ENCODE measurements at places on chromosomes 11 and 22.

DNA sequence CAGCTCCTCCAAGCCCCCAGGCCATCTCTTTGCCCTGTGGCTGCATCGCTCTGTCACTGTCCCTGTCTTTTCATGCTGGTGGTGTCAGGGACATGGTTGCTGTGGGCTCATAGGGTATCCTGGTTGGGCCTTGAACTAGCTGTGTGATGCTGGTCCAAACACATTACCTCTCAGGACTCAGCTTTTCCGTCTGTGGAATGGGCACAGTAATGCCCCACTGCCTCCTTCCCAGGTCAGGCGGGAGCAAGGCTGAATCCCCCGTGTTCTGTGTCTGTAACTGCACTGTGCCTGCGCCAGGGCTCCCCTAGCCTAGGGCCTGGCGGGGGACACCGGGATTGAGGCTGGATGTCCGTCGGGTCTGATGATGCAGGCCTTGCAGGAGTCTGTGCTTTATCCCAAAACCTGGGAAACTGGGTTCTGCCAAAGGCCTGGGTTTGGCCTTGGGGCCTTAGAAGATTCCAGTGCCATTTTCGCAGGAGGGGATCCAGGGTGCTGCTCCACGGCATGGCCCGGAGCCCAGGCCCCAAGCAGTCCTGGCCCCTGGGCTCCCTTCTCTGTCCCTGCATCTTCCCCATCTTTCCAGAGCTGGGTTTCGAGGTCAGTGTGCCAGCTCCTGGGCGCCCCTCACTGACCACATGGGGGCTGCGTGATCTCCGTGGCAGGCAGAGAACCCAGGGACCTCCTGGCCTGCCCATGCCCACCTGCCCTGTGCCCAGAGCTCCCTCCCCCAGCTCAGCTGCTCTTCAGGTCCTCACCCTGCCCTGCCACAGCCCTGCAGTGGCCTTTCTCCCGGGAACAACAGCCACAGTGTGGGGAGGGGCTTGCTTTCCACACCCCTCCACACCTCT lies 32.7 kb upstream of the CELSR1 start:
- no peak for DNase-seq

DNA sequence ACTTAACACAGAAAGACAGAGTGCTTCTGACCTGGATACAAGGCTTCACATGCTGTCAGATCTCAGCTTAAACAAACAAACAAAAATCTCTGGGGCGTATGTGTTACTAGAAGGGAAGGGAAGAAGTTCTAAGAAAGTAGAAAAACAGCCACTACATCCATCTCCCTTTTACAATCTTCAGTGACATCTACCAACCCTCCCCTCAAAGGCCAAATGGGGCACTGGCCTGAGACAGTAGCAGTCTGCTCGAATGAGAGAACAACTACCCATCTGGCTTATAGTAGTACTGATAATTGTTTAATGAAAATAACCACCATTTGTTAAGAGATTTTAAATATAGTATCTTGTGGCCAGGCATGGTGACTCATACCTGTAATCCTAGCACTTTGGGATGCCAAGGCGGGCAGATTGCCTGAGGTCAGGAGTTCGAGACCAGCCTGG lies 29.4 kb downstream of the CCDC83 start:
- no peak for DNase-seq

- DNase-seq = no peak
These were observed 16.2 kb upstream of the CASTOR1 start for GRCh38 chr22:30305519-30305905.

DNA sequence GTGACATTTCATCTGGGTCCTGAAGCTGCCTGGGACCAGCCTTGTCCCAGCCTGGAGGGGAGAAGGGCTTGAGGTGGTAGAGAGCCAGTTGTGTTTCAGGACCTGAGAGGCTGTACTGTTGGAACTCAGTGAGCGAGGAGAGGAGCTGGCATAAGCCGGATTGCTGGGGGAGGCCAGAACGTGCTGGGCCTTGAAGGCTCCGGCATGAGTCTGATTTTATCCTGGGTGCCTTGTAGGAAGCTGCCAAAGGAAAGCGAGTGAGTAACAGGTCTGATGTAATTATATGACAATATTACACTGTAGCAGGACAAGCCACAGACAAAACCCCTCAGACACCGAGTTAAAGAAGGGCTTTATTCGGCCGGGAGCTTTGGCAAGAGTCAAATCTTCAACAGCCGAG lies 17.2 kb downstream of the AP2A2 start:
- DNase-seq = no peak

DNA sequence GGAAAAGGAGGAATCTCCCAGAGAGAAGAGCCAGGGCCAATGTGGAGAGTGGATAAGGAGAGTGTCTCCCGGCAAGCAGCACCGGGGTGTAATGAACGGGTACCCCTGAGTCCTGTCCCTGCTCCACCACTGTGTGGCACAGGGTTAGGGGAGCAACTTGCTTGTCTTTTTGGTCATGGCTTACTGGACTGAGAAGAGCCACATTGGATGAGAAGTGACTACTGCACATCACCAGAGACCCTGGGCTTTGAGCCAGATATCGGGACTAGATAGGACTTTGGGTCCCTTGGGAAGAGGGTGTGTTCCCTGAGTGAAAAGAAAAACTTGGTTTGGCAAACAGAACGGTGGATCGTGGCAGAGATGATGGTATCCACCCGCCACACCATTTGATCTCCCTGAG lies 24.6 kb downstream of the SDHAF2 start:
- DNase-seq = no peak

DNA sequence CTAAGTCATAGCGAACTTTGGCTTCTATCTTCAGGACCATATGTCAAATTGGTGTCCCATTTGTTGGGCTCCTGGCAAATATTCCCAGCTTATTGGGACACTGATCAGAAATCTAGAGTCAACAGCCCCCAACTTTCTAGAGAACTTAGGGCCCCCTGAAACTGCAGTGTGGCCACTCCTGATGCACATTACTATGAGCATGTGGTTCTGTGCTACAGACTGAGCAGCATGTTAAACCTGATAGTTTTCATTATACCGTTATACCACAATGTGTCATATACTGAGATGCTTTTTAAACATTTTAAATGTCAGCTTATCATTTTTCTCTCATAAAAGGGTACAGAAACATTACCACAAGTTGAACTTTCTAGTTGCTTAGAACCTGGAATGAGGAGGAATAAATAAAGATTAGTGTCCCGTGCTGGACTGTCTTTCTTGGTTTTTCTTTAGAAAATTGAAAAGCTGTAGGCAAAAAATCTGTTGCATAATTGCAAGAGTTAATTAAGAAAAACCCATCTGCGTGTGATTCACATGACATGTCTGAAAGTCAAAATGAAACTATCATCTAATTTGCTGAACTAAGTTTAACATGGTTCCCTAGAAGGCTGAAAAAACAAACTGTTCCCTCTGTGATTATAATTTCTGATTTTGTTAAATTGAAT lies 16.4 kb upstream of the CTSC start:
- DNase-seq = no peak

DNA sequence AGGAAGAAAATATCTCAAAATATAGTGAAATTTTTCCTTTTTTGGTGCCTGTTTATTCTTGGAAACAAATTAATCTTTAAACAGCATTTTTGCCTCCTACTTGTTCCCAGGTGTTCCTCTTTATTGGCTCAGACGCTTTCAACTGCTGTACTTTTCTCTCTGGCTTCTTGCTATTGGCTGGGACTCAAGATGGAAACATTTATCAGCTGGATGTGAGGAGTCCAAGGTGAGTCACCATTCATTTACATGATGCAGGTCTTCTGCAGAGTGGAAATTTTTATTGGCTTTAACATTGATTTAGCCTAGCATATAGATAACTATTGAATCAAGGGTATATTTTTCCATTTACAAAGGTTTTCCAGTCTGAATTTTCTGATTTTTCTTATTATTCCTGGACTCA lies 34.4 kb upstream of the DNAJB13 start:
- DNase-seq = no peak

DNA sequence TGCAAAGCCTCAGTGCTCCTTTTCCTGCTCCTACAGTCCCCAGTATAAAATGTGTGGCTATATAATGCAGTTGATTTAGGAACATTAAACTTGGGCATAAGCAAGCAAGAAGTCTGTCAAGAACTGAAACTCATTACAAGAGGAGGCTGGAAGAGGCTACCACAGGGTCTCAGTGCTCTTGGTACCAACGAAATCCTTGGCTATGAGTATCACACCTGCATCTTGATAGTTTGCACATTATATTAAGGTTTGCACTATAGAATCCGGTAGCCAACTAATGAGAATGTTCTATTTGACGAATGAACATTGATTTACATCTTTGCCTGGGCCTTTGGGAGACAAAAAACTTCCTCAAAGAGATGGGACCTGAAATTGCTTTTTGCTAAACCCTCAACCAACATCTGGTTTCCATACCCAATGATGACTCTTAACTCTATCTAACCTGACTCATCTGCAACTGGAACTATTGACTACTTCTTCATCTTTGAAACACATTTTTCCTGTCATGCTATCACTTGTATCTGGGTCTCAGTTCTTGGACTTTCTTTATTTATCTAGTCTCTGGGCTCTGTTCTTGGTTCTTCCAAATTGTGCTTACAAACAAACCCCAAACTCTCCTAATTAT lies 207.2 kb upstream of the CTSC start:
- no peak for DNase-seq

GRCh38 chr11:64298966-64299846 lies 952 bp upstream of the CATSPERZ start:
- DNase-seq = peak; percentile 85
